ENCODE measurements at places on chromosomes 7 and 10.

- no peak for DNase-seq
These were observed 96.4 kb upstream of the MDFIC start for GRCh38 chr7:114825423-114825951.

DNA sequence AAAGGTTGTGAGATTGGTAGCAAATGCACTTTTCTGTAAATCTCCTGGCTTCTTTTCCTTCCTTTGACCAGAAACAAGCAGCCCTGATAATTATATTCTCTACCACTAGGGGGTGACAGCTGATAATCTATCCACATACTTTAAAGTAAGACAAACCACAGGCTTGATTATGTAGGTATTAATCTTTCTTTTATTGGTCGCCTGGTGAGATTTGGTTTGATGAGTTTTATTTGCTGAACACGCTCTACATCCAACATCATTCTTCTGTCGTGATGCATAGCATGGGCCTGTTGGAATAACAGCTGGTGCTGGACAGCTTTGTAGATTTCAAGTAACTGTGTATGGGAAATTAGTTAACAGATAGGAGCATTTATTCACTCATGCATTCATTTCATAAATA lies 63.5 kb downstream of the ZNF365 start:
- no peak for DNase-seq

DNA sequence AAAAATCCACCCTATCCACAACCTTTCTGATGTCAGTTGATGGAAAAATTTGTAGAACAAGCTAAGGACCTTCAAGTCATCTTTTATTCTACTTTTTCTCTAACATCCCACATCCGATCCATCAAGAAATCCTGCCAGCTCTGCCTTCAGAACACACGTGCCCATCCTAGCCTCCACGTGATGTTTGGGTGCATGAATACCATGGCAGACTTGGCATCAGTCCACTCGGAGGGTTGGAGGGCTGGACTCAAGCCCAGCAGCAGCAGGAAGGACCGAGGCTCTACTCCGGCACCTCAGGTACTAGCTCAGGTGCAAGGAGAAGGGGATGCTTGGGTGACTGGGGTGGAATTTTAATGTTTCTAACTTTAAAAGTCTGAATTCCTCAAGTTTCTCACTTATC lies 428.6 kb downstream of the DPP6 start:
- DNase-seq, result no peak

GRCh38 chr10:44379907-44380306 lies 5.0 kb downstream of the CXCL12 start:
- no peak for DNase-seq

- peak; percentile 73 for DNase-seq
These were observed 28.6 kb upstream of the SLC16A12 start for GRCh38 chr10:89563861-89564478.

DNA sequence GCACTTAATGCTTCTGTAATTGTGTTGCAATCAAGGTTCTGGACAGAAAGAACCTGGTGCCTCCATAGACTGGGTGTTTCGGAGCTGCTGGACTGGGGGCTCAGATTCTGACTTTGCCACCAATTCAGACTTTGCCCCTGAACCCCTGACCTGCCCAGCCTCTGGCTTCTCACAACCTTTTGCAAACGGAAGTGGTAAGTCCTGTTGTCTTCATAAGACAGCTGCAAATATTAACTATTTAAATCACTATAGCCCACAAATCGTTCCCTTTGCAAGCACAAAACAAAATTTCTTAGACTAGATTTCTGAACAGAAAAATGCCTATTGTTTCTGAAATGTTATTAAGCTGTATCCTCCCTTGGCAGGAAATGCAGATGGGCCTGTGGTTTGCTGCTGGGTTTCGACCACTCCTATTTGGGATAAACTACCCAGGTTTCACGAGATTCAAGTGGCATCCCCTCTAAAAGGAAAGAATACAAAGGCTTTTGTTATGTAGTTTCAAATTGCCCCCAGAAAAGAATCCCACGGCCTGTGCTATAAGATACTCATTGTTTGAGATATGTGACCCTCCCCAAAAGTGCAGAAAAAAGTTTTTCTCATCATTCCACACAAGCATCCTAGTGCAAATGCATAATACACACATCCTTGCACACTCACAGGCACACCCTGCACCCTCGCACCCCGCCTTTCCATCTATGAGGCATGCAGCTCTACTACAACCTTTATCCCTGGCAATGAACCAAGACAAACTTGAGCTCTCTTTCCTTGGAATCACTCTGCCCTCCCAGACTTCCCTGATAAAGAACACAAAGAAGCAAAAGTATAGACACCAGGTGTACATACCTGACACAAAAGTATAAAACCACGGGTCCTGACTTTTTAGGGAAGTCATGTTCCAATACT lies 209.1 kb downstream of the PRPF18 start:
- DNase-seq, result no peak

DNA sequence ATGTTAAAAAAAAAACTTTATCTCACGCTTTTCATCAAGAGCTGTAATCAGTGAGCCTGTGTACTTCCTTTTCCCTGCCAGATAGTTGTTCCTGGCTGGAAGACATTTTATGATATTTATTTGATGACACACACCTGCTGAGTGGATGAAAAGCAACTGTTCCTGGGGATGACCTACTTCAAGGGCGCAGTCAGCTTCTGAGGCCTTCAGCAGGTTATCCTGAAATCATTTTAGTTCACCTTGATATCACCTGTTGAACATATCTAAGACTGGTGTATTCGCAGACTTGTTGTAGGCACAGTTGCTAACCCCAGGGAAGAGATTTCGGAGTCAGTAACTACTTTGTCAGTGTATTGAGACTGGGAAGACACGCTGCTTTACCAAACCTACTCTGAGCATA lies 234.5 kb upstream of the TCF7L2 start:
- DNase-seq, result no peak
